ENCODE measurements at places on chromosomes 1 and 21.

DNA sequence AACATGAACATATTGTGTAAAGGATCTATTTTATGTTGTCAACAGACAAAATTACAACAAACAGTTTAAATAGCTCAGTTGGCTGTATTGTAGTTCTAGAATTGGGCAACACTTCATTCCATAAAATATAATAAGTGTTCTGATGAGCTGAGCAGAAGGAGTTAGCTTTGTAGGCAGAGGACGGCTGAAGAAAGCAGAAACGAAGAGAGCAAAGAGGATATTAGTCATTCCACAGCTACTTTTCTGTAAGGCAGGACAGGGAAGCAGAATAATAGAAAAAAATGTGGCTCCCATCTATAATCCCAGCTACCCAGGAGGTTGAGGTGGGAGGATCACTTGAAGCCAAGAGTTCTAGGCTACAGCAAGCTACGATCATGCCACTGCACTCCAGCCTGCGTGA is 20.2 kb upstream of the IVNS1ABP start:
- ATAC-seq: no peak

DNA sequence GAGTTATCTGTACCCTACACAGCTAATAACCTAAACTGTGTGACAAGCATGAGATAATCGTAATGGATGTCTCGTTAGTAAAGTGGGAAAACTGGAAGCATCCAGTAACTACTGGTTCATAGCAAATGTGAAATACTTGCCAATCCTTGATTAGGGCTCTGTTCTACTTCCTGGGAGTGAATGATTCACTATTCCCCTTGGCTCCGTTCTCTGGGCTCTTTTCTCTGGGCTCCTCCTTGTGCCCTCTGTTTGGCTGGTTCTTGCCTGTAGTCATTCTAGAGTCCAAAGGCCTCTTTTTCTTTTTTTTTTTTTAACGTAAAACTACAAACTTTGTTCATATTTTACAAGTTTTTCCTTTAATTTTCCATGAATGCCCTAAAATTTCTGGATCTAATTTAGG is 465.8 kb upstream of the PLXNA2 start:
- no peak for ATAC-seq

DNA sequence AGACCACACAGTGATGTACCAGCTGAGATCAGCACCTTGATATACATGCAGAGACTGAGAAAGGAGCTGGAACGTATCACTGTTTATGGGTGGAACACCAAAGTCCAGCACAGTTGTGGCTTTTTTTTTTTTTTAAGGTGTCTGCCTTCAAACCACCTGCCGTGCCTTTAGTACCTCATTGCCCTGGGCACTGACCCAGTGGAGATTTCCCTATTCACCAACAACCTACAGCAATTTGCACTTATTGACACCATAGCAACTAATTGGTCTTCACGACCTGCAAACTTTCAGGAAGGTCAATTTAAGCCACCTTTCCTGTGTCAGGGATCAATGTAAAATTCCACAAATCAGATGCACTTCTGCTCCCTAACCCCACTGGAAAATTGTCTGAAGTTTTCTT is 181.6 kb upstream of the ADGRL2 start:
- ATAC-seq: no peak

DNA sequence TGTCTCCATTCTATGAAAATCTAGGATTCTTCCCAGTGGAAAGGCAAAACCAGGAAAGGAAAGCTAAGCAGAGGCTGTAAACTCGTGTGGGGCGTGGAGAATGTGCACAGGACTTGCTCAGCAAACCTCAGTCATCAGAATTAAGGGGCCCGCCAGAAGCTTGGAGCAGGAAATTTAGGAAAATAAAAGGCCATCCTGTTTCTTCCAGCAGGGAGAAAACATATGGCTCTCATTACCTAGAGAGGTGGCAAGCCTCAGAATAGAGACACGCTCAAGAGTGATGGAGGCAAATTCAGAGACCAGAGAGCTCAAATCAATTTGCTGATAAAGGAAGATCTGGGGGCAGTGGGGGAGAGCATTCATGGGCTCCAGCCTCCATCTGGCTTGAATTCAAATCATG is 151.9 kb upstream of the KLHDC7A start:
- ATAC-seq: no peak

- peak; percentile 50 for ATAC-seq
Observed at GRCh38 chr1:151146072-151146411, 389 bp downstream of the SEMA6C start.

- no peak for ATAC-seq
Observed at GRCh38 chr1:39566441-39567137, 10.0 kb downstream of the PABPC4 start.

DNA sequence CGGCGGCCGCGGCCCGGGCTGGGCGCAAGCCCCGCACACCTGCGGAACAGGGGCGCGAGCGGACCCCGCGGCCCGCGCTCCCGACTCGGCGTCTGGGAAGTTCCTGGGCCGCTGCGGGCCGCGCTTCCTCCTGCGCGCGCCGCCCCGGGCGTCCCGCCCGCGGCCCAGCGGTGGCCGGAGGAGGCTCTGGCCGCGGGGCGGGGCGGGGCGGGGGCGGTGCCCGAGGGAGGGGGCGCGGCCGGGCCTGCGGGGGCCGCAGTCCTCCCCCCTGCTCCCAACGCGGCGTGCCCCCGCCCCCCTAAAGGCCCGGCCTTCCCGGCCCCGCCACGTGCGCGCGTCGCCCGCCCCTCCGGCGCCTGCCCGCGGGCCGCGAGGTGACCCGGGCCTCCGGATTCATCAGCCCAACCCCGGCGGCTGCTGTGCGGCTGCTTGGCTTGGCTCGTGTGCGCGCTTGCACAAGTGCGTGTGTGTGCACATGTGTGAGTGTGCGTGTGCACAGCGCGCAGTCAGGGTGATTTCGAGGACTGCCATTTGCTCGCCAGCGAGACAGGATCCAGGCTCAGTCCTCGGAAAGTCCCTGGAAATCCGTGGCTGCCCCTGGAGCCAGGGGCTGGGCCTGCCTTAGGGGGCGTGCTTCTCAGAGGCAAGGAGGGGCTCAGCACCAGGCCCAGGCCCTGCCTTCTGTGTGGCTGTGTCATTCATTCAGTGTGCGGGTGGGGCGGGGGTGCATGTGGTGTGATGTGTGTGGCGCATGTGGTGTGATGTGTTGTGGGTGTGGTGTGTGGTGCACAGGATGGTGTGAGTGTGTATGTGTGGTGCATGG is at the start of gene C2CD2:
TSS of gene C2CD2 (minus strand) at position 188 of the 823 bp plus-strand sequence. CDS start 370 bp downstream, outside the sequence.
- ATAC-seq: peak; percentile 56

GRCh38 chr1:35030756-35031446 is 844 bp downstream of the ZMYM6 start:
- ATAC-seq: peak; percentile 55

DNA sequence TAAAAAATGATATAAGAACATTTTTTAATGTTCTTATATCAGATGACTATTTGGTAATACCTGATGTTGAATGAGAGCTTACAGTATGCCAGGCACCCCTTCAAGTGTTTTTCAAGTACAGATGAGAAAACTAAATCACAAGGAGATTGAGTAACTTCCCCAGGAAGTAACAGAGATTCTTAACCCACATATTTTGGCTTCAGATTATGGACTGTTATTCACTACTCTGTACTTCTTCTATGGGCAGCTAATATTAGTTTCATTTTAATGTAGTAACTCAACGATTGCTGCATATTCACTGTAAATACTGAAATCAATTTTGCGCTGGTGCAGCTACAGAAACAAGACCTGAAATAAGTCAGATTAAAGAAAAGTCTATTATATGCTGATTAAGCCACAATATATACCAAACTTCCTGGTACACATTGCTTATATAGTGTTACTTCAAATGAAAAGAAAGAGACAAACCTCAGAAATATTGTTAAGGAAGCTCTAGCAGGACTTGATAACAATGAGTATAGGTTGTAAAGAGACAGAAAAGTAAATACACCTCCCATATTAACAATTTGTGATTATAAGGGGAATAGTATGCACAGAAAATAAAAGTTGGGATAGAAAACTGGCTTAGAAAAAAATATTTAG is 19.7 kb downstream of the DPYD start:
- ATAC-seq: peak; percentile 51

GRCh38 chr1:209157546-209158249 is 425.8 kb upstream of the CAMK1G start:
- ATAC-seq: no peak

DNA sequence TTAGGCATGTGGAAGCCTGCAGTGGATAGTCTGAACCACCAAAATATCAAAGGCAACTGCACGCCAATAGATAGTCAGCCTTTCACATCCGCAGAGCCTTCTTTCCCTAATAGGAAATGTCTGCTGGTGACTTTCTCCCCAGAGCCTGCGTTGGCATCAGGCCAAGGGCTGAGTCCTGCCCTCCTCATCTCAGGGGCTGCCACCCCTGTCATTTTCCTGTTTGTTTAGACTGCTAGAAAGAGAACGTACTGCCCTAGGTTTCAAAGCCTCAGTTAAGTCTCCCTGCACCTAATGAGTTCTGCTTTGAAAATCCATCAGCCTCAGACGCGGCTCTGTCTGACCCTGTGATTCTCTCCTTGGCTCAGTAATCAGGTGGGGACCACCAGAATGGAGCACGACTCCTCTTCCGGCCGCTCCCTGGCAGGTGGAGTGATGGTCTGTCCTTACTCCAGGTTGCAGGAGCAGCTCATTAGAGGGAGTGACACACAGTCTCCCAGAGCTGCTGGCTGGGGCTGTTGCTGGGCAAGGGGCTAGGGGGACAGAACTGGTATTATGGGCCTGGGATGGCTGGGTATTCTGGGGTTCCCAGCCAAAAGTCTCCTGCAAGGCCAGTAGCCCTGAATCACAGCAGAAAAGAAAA is 27.3 kb downstream of the STUM start:
- ATAC-seq: no peak

- peak; percentile 28 for ATAC-seq
Observed at GRCh38 chr1:38076038-38076437, 29.4 kb upstream of the POU3F1 start.

- ATAC-seq: peak; percentile 12
Observed at GRCh38 chr1:184598403-184599193, 156.1 kb downstream of the EDEM3 start.

- ATAC-seq: peak; percentile 80
Observed at GRCh38 chr1:23194119-23194984, 22.9 kb downstream of the HTR1D start.

DNA sequence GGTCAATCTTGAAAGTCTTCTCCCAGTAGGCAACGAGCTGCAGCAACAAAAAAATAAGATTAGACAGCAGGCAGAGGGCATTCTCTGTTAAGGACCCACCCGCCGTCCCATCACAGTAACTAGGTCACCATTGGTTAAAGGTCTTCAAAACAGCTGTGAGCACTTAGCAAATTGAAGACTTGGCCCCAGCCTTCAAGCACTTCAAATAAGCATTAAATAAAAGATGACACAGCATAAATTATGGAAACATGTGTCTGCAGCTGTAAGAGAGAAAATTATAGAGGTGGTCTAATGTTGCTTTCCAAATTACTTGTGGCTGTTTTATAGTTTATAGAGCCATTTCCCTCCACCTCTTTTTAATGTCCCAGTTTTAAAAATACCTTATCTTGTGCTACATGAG is 61.2 kb downstream of the VANGL1 start:
- no peak for ATAC-seq

- ATAC-seq: no peak
Observed at GRCh38 chr21:18951271-18952038, 547.9 kb upstream of the TMPRSS15 start.

GRCh38 chr1:97500760-97501159 is 420.1 kb downstream of the DPYD start:
- no peak for ATAC-seq

- no peak for ATAC-seq
Observed at GRCh38 chr1:61135291-61135690, 52.9 kb downstream of the NFIA start.

DNA sequence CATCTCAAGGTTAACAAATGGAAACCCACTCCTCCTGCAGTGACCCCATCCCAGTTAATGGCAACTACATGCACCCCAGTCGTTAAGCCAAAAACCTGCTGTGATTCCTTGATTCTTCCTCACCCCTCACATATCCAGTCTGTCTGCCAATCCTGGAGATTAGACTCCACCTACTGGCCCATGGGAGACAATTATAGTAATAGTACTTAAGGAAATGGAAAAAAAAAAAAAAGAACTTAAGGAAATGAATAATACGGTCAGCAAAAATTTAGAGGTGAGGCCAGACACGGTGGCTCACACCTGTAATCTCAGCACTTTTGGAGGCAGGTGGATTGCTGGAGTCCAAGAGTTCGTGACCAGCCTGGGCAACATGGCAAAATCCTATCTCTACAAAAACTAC is 7.0 kb downstream of the NOL9 start:
- peak; percentile 43 for ATAC-seq

All from SK-N-SH treated with all-trans-retinoic acid at 6 μM for 48 hours (cell line).